ENCODE measurements at places on chromosomes 7 and 10. TPM values are rescaled to one million over a fixed set of nuclear protein-coding genes. Genes with fewer than 3 reads are reported as not detected.
A peak's percentile ranks its signal among the peaks of the same experiment; 100 is the strongest.

DNA sequence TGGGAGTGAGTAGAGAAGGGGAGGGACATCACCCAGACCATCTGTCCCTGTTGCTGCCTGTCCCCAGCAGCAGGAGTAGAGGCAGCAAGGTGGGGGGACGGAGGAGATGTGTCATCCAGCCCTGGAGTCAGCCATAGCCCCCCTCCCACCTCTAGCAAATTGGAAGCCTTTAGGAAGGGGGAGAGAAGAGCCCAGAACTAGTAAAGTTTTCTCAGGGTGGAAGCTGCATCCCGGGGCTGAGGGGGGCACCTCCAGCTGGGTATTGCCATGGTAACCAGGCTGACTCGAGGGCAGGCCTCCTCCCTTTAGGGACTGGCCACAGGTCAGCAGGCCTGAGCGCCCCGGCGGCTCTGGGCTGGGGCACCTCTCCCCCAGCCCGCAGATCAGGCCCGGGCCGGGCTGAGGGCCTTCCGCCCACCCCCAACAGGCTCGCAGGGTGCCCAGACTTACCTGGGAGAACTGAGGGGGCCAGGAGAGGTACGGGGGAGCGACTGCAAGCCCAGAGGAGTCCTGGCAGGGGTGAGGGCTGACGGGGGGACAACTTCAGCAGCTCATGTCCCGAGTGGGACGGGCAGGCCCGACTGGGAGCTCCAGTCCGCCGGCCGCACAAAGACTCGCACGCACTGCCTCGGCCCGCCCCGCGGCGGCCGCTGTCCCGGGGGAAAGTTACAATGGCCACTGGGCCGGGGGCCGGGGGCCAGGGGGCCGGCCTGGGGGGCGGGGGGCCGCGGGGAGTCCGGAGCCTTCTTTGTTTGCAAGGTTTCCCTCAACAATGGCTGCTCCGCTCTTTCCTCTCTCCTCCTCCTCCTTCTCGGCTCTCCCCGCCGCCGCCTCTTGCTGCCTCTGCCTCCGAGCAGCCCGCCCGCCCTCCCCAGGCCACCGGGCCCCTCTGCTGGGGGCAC is 6.0 kb downstream of the LDB1 start:
- DNase-seq = no peak

GRCh38 chr10:25557136-25557535 is 376.9 kb upstream of the MYO3A start:
- no peak for DNase-seq

- no peak for DNase-seq
These were observed 39.3 kb downstream of the SEC23IP start for GRCh38 chr10:119931871-119932270.

- no peak for DNase-seq
These were observed 52.8 kb downstream of the NAMPT start for GRCh38 chr7:106231856-106232490.

Gene IFIT1B
- 0.11 TPM for polyA plus RNA-seq

Gene ATRNL1
- 27.2 TPM for polyA plus RNA-seq

DNA sequence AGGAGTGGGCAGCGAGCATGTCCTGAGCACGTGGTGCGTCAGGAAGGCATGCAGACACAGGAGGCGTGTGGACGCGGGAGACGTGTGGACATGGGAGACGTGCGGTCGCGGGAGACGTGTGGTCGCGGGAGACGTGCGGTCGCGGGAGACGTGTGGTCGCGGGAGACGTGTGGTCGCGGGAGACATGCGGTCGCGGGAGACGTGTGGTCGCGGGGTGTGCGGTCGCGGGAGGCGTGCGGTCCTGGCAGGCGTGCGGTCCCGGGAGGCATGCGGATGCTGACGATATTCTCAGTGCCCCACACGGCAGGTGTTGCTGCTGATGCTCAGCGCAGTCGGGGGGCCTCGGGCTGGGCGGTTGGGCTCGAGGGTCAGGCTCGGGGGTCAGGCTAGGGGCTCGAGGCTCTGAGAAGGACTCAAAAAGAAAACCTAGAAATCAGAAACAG is 94.2 kb downstream of the NKX6-2 start:
- no peak for DNase-seq

DNA sequence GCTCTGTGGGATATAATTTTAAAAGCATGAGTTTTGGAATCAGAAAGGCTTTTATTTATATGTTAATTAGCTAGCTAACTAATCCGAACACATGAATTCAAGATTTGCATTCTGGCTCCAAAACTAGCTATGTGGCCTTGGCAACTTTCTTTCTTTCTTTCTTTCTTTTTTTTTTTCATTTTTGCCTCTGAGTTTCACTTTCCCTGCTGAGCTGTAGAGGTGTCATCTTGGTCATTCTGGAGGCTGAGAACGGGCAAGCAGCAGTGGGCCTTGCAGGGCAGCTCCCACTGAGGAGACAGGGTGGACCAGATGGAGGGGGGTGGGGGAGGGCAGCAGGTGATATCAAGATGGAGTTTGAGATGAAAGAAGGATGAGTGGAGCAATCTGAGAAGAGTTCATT is 24.8 kb upstream of the SFMBT2 start:
- DNase-seq = no peak

Gene UPK3B
- polyA plus RNA-seq = 1.4 TPM

GRCh38 chr10:124217031-124217430 is 123.6 kb upstream of the CHST15 start:
- DNase-seq = no peak

GRCh38 chr10:104052431-104052830 is 33.2 kb downstream of the COL17A1 start:
- DNase-seq = no peak

DNA sequence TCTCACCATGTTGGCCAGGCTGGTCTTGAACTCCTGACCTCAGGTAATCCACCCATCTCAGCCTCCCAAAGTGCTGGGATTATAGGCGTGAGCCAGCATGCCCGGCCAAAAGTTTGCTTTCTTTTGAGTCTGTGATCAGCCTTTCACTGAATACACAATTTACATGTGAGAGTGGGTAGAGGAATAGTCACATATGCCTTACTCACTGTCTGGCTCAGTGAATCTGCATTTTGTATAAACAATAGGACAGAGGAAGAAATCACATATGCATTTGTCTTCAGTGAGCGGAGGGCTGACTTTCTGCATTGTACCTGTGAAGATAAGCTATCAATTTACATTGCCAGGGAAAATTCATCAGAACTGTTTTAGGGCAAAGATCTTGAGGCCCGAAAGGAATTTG is 2.5 kb upstream of the TECPR1 start:
- no peak for DNase-seq

- DNase-seq = no peak
These were observed 8.6 kb upstream of the CPED1 start for GRCh38 chr7:120979765-120980499.

Gene CAPZA2
- 178 TPM for polyA plus RNA-seq

Gene LRRD1
- polyA plus RNA-seq = 0.50 TPM

Gene AMPH
- polyA plus RNA-seq = 16.6 TPM

- DNase-seq = no peak
These were observed 11.7 kb upstream of the MKI67 start for GRCh38 chr10:128137877-128138276.

DNA sequence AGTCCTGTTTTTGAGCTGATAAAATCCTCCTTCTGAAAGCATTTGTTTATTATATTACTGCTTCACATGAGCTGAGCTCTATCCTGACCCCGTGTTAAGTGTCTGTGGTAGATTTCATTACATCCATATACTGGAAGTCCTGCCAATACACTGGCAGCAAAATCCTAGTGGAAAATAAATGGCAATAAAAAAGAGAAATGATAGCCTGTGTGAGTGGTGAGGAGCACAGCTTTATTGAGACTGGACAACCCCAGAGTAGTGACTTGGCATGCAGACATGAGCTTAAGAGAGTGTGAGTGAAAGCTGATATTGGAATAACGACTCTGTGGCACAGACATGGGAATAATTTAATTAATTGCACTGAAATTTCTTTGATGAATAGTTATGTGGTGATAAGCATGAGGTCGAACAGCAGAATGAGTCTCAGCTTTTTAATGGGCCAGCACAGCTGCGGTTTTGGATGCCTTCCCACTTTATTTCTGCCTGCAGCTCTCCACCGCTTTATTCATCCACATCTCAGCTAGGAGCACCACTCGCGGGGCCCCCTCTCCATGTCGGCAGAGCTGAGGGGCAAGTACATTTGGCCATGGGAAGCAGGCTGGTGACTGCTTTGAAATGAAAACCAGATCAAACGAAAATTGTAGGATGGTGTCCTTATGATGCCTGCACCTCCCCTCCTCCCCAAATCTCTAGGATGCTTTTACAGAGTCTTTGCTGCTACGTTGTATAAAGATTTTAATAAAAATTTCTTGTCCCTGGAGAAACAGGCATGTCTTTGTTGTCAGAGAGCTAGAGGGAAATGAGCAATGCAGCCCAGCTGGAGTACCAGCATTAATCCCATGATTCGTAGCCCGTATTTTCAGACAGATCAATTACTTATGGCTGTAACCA is 494.3 kb downstream of the AUTS2 start:
- DNase-seq = no peak

Gene LIPK
- not detected for polyA plus RNA-seq

Gene GIMAP8
- 7.1 TPM for polyA plus RNA-seq

- DNase-seq = no peak
These were observed 91.7 kb downstream of the SLC16A9 start for GRCh38 chr10:59617996-59618395.

Gene ANKRD1
- 1.4 TPM for polyA plus RNA-seq

Gene TMEM243
- 42.9 TPM for polyA plus RNA-seq

Gene MEIG1
- 1.6 TPM for polyA plus RNA-seq

- DNase-seq = no peak
These were observed 558.8 kb upstream of the GALNT17 start for GRCh38 chr7:70573071-70573661.

Gene SPDYE17
- polyA plus RNA-seq = not detected

- DNase-seq = no peak
These were observed 9.4 kb downstream of the EFCAB10 start for GRCh38 chr7:105571891-105572290.

Gene C10orf67
- polyA plus RNA-seq = 2.0 TPM

DNA sequence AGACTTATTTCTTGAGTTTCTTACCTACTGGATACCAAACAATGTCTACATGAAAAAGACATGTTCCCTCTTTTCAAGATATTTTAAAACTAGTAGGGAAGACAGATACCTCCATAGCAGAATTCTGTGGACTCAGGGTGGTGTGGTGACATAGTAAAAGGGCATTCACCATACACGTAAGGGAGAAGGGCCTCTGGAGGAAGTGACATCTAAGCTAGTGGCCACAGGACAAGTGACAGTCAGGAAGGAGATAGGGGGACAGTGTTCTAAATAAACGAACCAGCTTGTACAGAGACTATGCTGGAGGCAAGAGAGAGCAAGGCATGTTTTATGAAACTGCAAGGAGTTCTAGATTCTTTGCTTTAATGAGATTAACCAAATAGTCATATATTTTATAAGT is 321.7 kb upstream of the LRGUK start:
- DNase-seq = no peak

Gene TMEM273
- 2.7 TPM for polyA plus RNA-seq

- DNase-seq = no peak
These were observed 57.6 kb downstream of the USP6NL start for GRCh38 chr10:11553773-11554381.

Gene HHEX
- polyA plus RNA-seq = 6.3 TPM

Gene SEPTIN7
- polyA plus RNA-seq = 371 TPM

GRCh38 chr10:114545071-114545470 is 113.0 kb downstream of the ABLIM1 start:
- DNase-seq = no peak

DNA sequence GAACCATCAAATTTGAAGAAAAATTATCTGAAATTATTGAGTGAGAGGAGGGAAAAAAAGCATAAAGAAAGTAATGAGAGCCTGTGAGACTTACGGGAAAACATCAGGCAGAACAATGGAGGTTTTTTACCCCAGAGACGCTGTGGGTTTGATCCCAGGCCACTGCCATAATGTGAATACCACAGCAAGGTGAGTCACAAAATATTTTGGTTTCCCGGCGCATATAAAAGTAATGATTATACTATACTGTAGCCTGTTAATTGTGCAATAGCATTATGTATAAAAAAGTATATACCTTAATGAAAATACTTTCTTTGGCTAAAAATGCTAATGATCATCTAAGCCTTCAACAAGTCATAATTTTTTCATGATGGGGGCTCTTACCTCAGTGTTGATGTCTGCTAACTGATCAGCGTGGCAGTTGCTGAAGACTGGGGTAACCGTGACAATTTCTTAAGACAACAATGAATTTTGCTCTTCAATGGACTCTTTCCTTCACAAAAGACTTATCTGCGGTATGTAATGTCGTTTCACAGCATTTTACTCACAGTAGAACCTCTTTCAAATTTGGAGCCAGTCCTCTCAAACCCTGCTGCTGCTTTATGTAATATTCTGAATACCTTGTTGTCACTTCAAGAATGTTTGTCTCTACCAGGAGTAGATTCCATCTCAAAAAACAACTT is 97.0 kb upstream of the FAM20C start:
- DNase-seq = no peak

Gene VPS41
- polyA plus RNA-seq = 75.3 TPM

GRCh38 chr7:156577645-156578577 is 62.7 kb upstream of the RNF32 start:
- DNase-seq = no peak

Gene STEAP1B
- 1.8 TPM for polyA plus RNA-seq

- DNase-seq = peak; percentile 83
These were observed 41.2 kb upstream of the TNS3 start for GRCh38 chr7:47622946-47623640.

DNA sequence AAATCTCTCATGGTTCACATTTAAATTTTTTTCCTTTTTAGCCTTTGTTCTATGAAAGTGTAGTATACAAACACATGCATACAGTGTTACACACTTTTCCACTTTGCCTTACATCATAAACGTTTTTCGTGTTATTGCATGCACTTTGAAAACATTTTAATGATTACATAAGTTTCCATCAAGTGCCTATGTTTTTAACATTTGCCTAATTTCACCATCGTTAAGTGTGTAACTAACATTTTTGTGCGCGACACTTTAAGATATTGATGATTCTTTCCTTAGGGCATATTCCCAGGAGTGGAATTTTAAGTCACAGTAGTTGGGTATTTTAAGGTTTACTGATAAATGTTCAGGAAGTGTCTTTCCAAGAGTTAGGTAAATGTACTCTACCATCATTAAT is 1.5 kb upstream of the FRAT2 start:
- no peak for DNase-seq

- peak; percentile 13 for DNase-seq
These were observed 54.6 kb upstream of the NRG3 start for GRCh38 chr10:81820418-81820817.

GRCh38 chr10:96478355-96478754 is 35.4 kb downstream of the TLL2 start:
- no peak for DNase-seq
